ENCODE measurements at places on chromosomes 4 and X.

DNA sequence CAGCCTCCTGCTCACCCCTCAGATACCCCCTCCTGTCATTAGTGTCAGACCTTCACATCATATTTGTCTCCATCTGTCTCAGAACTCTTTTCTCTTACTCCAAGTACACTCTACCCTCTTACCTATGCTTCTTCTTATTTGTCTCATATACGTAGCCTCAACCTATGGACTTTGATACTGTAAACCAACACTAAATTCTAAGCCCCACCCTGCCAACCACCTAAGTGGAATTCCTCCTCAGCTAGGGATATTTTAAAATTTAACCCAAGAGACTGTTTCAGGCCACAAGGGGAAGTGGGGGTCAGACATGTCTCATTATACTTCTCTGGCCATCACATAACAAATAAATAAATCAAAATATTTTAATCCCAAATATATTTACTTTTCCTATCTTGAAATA is 778.1 kb upstream of the GRID2 start:
- no peak for DNase-seq

- DNase-seq: no peak
Measured at GRCh38 chr4:112560084-112560483, 44.1 kb upstream of the NEUROG2 start.

DNA sequence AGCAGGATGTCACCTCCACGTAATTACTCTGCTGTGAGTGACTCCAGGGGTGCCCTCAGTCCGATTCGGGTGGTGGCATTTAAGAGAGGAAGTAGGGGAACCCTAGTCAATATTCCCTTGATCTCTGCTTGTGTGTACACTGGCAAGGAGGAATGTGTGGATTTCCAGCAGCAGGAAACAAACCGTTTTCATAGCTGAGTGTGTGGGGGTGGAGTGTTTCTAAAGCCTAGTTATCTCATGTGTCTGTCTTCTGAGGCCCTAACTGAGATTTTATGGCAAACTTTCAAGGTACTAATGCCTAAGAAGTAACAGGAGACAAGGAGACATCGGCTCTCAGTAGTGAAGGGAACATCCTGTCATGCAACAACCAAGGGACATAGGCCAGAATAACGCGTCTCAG is 6.6 kb upstream of the CLDN24 start:
- no peak for DNase-seq

- no peak for DNase-seq
Measured at GRCh38 chr4:1683261-1683735, 815 bp downstream of the FAM53A start.

- no peak for DNase-seq
Measured at GRCh38 chr4:61877893-61878292, 677.8 kb downstream of the ADGRL3 start.

DNA sequence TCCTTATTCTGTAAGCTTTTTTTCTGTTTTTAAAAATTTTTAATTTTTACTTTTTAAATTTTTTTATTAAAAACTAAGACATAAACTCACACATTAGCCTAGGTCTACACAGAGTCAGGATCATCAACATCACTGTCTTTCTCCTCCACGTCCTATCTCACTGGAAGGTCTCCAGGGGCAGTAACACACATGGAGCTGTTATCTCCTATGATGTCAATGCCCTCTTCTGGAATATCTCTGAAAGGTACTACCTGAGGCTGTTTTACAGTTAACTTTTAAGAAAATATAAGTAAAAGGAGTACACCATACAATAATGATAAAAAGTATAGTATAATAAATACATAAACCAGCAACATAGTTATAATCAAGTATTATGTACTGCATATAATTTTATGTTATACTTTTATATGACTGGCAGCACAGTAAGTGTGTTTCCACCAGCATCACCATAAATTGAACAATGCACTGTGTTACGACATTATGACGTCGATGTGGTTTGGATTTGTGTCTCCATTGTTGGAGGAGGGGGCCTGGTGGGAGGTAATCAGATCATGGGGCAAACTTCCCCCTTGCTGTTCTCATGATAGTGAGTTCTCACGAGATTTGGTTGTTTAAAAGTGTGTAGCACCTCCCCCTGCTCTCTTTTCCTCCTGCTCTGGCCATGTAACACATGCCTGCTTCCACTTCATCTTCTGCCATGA is 21.3 kb downstream of the IL15 start:
- DNase-seq: no peak

- DNase-seq: no peak
Measured at GRCh38 chr4:42404001-42404400, 6.7 kb downstream of the SHISA3 start.

DNA sequence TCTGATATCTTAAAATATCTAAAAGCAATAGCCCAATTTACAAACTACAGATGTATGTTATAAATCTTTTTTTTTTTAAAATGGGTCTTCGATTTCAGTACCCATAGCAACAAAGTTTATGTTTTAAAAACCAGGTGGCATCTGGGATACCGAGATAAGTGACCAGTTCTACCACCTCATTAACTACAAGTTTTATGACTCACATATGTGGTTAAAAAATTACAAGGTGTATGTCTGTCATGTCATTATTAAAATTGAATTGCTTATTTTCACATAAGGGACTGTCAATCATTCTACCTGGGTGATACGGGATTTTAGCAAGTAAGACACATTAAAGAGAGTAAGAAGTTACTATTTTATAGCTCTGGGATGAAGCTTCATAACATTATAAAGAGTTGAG is 192.0 kb upstream of the ETNPPL start:
- no peak for DNase-seq

- no peak for DNase-seq
Measured at GRCh38 chrX:9153300-9153699, 119.4 kb upstream of the FAM9B start.

GRCh38 chr4:108168160-108168670 is 517 bp downstream of the LEF1 start:
- no peak for DNase-seq

DNA sequence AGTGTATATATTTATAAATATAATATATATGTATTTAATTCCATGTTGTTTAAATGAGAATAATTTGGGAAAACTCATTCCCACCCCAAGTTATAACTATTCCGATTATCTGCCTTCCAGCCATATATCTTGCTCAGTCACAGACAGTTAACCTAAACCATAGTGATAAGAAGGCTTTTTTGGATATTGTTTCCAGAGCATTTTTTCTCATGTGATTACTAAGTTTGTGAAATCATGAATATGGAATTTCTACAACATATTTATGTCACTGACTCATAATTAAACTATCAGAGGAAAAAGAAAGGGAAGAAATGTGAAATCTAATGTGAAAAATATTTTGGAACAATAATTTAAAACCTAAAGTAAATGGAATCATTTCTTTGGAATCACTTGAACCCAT is 1163.5 kb upstream of the PABPC4L start:
- DNase-seq: no peak

DNA sequence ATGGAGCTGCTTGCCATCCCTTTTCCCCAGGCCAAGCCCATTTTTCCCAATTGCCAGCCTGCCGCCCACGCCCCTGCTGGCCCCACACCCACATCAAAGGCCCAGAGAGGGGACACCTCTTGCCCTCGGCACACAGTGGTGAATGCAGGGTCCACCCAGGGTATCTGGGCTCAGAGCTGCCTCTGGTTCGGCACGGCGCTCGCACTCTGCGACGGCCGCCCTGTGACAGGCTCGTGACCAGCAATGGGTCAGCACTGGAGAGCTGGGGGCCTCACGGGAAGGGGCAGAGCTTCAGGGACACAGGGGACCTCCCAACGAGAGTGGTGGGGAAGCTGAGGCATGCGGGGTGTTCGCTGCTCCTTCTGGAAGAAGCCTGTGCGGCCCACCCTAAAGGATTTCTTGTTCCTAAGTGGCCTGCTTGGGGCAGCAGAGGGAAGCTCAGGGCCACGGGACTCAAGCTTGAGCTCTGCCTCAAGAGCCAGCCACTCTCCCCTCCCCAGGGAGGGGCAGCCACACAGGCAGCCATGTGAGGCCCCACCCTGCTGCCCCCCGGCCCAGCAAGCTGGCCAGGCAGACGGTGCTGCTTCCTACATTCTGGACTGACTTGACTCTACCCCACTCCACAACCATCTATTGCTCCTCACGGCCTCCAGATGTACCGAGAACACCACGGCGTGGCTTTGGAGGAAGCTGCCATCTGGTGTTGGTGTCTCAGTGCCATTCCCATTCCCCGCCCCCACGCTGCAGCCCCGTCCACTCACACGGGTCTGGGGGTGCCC is 73.7 kb downstream of the ABLIM2 start:
- DNase-seq: no peak
